Effector CD8-positive, alpha-beta T cell (primary cell): ENCODE measurements at places on chromosomes 16 and 17.

- no peak for DNase-seq
Observed at GRCh38 chr17:60823515-60823914, 145.9 kb downstream of the BCAS3 start.

- DNase-seq = no peak
Observed at GRCh38 chr16:4032768-4033167, 83.5 kb downstream of the ADCY9 start.

DNA sequence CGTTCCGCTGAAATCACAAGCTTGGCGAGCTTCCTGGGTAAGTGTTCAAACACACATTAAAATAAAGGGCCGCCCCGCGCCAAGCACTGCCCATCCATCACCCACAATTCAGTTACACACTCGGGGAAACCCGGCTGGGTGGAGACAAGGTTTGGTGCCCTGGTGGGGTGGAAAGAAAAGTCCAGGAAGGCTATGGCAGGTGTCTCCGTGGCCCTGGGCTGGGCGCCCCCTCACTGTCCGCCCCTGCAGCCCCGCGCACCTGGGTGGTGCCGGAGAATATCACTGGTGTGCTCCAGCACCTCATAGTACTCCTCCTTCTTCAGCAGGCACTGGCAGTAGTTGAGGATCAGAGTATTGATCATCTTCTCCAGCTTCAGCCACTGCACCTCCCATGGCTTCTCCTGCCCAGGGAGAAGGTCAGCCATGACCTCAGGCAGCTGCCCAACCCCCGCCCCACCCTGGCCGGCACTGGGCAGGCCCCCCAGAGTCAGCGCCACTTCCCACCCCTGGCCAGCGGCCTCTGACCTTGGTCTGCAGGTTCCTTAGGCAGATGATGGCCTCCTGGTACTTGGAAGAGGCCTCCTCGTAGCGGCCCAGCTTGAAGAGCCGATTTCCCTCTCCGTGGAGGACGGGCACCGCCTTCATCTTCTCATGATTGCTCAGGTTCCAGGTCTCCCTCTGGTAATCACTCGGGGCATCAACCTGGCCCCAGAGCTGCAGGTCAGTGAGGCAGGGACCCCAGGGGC is 8.4 kb downstream of the AIPL1 start:
- no peak for DNase-seq

- no peak for DNase-seq
Observed at GRCh38 chr16:85536073-85536410, 77.1 kb upstream of the GSE1 start.

- no peak for DNase-seq
Observed at GRCh38 chr16:68707340-68708152, 29.5 kb upstream of the CDH1 start.

- DNase-seq = no peak
Observed at GRCh38 chr17:67365738-67366192, 612 bp downstream of the PSMD12 start.

DNA sequence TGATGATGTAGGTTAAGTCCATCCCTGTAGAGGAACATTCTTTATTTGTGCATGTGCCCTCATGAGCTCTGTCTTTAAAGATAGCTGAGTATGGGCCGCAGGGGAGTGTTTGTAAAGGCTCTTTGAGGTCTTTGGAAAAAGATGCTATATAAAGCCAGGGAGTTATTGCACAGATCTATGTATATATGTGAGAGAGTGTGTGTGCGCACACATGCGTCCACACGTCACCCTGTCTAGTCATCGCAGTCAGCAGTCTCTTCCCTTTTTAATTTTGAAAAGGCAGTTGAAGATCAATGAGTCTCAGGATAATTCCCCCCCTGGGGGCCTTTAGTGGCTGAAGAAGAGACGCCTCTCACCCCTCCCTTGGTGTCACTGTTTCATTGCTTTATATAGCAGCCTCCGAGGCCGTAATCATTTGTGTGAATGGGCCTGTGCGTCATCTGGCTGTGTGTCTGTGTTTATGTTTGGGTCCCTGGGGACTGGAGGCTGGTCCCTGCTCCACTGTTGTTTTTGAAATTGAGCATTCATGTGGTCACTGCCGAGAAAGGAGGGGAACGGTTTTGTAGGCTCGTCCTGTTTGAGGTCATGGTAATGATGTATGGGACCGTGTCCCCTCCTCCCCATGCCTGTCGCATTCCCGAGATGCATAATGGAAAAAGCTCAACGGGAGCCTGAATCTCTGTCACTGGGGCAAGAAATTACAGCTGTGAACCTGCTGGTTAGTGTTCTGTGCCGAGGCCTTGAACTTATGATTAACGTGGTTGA is 143.9 kb downstream of the SNX29 start:
- no peak for DNase-seq

DNA sequence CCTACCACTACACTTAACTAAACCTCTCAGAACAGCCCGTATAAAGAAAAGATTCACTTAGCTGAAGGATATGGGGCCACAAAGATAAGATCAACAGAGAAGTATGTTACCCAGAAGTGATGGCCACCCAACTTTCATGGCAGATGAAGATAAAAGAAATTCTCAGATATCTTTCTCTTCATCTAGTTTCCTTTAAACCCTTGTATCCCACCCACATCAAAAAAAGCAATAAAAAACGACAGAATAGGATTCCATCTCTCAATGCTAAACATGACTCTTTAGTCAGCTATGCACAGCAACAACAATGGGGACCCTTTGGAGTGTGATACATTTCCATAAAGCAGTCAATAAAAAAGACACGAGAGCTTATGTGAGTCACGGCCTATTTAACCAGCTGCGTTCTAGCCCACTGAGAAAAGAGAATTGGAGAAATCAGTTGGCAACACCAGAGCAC is 86.6 kb downstream of the SNX11 start:
- DNase-seq = no peak

DNA sequence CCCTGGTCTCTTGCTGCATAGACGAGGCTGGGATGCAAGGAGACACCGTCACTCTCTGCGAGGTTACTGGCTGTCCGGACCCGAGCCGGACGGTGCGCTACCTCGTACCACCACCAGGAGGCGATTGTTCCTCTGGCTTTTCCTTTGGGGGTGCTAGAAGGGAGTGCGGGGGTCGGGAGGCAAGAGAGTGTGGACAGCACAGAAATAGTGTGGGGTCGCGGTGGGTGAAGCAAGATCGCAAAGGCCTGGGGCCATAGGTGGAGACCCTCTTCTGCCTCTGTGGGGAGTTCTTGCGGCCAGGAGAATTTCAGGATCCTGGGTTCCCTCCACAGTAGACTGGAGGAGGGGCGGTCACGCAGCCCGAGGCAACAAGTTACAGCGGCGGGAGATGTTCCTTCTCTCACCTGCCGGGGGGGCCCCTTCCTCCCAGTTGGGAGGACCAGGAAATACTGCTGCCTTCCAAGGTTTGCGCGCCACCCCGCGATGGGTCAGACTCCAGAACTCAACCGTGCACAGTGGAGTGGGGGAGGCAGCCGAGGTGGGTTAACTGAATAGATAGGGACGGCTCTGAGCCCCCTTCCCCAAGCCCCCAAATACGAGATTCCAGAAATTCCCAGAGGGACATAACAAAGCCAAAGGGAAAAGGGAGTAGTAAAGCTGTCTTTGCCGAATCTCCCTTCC is 6.9 kb downstream of the PHOSPHO1 start:
- peak; percentile 57 for DNase-seq
